ENCODE measurements at places on chromosomes 6 and 20.

DNA sequence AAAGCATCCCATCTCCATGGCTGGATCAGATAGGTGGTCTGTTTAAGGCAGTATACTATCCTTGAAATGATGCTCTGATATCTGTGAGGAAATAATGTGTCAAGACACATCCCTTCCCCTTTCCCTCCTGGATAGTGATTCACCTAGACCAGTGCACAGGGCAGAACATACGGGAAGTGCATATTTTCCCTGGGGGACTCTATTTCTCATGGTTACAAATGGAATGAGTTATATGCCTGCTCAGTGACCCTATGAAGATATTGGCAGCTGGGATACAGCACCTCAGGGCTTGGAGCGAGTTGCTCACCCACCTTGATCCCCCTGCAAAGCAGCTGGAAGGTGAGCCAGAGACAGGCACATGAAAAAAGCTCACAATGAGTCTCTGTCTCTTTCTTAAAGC, 67.5 kb upstream of the PRL start:
- no peak for DNase-seq

DNA sequence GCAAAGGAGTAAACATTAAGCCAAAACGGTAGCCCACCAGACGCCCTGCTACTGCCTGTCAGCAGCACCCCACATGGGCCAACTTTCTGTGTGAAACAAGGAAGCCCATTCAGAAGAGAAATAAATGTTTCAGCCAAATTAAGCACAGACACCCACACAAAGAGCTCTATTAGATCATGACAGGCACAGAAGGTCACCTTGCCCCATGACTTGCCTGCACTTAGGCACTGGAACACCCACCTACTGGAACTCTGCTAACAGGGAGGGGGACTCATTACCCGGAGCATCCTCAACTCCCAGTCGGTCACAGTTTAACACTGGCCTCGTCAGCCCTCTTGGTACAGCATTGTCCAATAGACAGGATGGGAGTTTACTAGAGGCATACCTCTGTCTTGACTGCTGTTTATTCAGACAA, 31.8 kb downstream of the GFOD1 start:
- DNase-seq, result no peak

- DNase-seq, result no peak
These were observed 30.3 kb upstream of the OGFRL1 start for GRCh38 chr6:71258078-71258866.

- no peak for DNase-seq
These were observed 95.1 kb upstream of the IYD start for GRCh38 chr6:150273457-150274309.

DNA sequence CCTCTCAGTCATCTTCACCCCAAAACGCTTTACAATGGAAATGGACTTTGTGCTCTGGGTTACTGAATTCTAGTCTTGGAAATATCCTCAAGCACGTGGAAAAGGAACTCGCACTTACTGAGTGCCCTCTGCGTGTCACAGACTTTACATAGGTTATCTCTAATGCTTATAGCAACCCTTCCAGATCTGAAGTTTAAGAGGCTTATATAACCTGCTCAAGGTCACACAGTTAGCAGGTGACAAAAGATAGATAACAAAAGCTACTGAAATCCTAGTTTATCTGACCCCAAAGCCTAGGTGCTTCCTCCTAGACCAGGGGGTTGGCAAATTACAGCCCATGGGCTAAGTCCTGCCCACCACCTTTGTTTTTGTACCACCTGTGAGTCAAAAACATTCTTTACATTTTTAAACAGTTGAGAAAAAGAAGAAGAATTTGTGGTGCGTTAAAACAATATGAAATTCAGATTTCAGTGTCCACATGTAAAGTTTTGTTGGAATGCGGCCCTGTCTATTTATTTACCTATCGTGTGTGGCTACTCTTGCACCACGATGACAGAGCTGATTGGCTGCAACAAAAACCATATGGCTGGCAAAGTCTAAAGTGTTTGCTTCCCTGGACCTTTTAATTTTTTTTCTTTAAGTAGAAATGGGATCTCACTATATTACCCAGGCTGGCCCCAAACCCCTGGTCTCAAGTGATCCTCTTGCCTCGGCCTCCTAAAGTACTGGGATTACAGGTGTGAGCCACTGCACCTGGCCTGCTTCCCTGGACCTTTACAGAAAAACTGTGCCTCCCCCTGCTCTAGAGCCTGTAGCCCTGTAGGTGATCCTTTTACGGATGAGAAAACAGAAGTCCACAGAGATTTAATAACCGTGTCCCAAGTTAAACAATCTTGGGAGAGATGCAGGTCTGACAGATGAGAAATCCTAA, 110.2 kb upstream of the RREB1 start:
- DNase-seq, result no peak

- DNase-seq, result no peak
These were observed 202.6 kb upstream of the STXBP5 start for GRCh38 chr6:147001621-147002020.

GRCh38 chr20:45069261-45069660, 31.7 kb downstream of the KCNS1 start:
- DNase-seq, result no peak

- DNase-seq, result no peak
These were observed 7.4 kb upstream of the SLC12A5 start for GRCh38 chr20:46021361-46022359.

DNA sequence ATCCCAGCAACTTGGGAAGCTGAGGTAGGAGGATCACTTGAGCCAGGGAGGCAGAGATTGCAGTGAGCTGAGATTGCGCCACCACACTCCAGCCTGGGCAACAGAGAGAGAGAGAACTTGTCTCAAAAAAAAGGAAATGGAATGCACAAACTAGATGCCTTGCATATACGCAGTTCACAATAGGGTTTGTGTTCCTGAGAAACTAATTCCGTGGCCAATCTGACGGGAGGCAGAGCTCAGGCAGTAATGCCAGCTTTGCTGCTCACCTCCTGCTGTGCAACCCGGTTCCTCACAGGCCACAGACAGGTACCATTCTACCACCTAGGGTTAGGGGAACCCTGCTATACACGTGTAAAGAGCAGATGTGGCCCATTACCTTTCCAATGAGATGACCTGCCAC, 1.4 kb downstream of the CDK5RAP1 start:
- DNase-seq, result no peak

- no peak for DNase-seq
These were observed 19.7 kb downstream of the NDRG3 start for GRCh38 chr20:36726168-36726567.

DNA sequence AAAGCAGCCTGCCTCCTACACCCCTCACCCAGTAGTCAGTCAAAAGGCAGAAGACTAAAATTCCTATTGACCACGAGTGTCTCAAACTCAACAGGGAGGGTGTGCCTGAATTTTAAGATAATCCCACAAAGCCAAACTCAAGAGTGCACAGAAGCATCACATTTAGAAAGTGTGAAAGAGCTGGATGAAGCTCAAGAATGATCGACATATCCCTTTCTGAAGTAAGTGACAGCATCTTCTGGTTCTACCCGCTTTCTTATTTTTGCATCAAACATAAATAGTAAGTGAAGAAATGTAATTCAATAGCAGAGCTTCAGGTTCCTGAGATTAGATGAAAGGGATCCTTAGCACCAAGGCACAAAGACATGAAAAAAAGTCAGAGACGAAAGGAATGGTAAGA, 64.5 kb upstream of the BACH2 start:
- no peak for DNase-seq

DNA sequence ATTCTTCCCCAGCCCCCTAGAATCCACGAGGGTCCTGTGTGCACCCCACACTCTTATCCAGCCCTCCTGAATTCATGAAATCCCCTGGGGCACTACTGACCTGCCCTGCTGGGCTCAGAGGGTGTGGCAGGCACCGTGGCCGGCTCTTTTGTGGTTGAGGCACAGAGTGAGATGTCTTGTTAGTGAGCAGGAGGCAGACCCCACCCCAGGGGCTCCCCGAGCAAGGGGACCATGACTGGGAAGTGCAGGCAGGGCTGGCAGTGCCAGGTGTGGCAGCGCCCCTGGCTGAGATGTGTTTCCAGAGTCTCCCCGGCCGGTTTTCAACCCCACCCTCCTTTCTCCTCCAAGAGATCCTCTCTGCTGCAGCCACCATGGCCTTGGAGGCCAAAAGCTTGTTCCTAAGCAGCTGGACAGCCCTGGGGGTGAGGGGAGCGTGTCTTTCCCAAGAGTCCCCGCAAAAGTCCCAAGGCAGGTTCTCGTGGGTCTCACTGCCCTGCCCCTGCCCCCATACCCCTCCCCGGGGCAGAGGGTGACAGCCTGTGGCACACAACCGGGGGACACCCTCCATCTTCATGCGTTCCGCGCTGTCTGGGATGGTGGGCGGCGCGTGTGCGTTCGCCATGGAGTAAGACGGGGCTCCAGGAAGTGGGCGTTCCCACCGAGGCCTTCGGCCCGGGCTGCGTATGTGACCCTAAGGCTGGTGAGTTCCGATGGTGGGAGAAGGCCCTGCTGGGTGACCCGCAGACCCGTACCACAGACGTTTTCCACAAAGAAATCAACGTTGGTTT, 208.9 kb downstream of the TAF4 start:
- DNase-seq, result no peak

GRCh38 chr6:50842446-50842845, 23.8 kb downstream of the TFAP2B start:
- no peak for DNase-seq

DNA sequence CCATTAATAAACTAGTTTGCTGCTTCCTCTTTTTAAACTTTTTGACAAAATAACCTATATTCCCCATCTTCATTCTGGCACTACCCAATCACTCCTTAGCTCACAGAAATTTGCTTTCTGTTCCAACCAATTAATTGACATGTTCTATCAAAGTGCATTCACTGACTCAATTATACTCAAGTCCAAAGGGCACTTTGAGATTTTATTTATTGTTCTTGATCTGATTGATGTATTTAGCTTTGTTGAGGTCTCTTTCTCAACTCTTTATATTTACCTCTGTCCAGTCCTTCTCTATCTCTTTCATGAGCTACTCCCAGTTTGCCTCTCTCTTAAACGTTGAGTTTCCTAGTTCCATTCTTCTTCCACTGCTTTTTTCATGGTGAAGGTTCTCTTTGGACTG, 104.4 kb upstream of the TENT5A start:
- DNase-seq, result no peak

Data from activated naive CD4-positive, alpha-beta T cell (primary cell).